ENCODE measurements at places on chromosomes 3 and 15. TPM values are rescaled to one million over a fixed set of nuclear protein-coding genes. Genes with fewer than 3 reads are reported as not detected.

The GRM2 gene
- 0.26 TPM for total RNA-seq

DNA sequence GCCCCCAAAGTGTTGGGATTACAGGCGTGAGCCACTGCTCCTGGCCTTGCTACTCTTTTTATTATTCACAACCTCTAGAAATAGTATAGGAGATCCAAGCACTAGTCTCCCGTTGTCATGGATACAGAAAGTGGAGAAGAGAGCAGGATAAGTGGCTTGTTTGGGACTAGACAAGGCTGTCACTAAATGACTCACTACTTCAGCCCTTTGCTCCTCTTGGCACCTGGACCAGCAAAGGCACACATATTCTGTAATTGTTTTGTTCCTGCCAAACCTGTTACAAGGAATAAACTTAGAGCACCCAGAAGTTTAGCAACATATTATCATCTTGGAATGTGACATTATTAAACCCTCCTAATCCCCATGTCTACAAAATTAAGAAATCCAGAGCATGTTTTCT, 427.2 kb upstream of the THBS1 start:
- DNase-seq = no peak

The KY gene
- total RNA-seq = 0.26 TPM

GRCh38 chr15:87419344-87419743, 837.2 kb downstream of the NTRK3 start:
- DNase-seq = no peak

DNA sequence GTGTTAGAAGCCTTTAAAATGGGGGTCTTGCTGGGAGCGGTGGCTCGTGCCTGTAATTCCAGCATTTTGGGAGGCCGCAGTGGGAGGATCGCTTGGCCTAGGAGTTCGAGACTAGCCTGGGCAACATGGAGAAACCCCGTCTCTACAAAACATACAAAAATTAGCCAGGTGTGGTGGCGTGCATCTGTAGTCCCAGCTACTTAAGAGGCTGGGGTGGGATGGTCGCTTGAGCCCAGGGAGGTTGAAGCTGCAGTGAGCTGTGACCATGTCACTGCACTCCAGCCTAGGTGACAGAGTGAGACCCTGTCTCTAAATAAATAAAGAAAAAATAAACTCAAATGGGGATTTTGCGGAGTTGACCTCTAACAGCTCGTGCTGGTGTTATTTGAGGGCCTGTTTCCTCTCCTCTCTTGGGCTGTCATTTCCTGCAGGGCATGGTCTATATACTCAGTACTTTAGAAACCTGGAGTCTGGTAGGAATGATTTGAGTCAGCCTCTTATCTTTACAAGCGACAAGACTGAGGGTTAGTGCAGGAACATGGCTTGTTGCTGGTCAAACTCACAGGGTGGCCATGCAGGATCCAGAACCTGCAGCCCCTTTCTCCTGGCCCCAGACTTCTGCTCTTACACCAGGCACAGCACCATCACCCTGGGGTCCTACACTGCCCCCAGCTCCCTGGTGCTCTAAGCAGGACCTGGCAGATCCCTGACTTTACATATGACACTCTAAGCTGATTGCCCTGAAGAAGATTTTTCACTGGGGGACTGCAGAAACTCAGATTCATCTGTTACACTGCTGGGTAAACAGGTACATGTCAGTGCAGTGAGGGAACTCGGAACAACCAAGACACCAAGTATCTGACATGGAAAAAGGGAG, 15.1 kb downstream of the EHD4 start:
- DNase-seq = no peak

DNA sequence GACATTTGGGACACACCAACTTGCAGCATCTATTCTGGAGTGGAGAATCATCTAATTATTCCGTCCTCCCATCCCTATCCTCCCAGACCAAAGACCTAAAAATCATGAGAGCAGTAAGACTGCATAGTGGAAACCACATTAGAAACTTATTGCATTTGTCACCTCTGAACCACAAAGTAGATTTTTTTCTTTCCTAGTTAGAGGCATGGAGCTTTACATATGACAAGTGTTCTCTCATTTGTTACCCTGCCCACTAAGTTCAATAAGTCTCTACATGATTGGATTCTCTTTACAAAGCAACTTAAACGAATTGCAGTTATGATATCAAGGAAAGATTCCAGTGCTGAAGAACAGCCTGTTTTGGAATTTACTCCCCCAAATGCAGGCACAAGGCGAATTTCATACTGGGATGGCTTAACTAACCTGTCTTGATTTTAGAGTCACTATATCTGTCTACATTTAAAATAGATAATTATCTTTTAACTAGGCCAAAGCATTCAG, 42.3 kb upstream of the LRRFIP2 start:
- DNase-seq = no peak

- no peak for DNase-seq
Measured at GRCh38 chr15:95018888-95019545, 787.7 kb downstream of the MCTP2 start.

DNA sequence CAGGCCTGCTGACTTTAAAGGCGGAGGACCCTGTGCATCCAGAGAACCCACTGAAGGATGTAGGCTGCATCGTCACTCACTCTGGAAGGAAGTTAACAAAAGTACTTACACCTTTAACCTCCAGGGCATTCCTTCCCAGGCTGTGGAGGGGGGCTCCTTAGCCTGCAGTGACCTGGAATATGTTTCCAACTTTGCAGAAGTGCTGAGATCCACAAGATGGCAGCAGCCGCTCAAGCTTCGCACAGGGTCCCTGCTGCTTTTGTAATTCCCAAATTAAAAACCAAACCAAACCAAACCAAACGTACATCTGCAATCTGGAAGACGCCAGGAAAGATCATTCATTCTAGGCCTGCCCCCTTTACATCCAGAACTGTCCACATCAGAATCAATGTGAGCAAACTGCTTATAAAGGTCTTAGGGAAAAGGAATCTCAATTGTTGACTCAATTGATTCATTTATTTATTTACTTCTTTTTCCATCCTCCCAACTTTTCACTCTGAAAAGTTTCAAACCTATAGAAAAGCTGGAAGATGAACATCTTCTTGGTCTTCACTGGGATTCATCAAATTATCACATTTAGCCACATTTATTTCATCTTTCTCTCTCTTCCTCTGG, 70.5 kb upstream of the KLHL25 start:
- peak; percentile 29 for DNase-seq

DNA sequence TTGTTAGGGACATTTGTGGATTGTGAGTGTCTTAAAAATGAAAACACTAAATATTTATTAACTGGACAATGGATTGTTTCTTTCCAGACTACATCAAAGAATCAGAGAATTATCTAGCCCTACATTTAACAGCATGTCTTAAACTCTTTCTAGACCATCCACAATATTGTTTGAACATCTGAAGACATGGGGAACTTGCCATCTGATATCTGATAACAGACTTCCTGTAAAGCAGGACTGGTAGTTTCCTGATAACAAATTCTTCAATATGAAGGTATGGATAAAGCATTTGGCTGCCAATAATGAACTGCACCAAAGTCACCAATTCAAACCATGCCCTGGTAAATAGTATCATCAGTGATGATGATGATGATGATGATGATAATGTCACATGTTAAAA, 26.2 kb upstream of the HACD2 start:
- DNase-seq = no peak

The RCN2 gene
- total RNA-seq = 22.8 TPM

The UNC13C gene
- not detected for total RNA-seq

The GCNT3 gene
- 0.66 TPM for total RNA-seq

GRCh38 chr15:47466357-47466756, 250.9 kb upstream of the SEMA6D start:
- DNase-seq = no peak

DNA sequence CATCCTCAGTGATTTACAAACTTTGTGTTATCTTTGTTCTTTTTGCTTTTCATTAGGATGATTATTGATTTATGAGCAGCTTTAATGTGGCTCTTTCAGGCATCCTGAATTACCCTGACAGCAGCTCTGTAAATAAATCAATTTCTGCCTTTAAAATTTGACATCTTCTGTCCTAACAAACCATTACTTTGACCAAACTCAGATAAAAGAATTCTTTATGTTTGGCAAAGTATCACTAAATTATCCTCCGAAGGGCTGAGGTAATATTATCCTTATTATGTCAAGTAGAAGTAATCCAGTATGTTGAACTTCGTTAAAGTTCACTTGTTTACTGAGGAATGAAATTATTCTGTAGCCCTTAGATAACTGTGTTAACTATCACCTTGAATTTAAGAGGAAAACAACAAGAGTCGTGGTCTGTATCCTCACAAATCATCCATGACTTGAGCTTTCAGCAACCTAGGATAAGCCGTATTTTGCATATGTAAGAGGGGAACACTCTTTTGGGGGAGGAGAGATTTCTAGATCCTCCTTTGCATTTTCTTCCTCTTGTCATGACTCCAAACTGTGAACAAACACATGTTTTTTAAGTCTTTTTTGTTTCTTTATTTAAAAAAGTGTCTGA, 173.2 kb upstream of the STAC start:
- DNase-seq = no peak

- DNase-seq = no peak
Measured at GRCh38 chr15:80982205-80982604, 7.4 kb downstream of the MESD start.

DNA sequence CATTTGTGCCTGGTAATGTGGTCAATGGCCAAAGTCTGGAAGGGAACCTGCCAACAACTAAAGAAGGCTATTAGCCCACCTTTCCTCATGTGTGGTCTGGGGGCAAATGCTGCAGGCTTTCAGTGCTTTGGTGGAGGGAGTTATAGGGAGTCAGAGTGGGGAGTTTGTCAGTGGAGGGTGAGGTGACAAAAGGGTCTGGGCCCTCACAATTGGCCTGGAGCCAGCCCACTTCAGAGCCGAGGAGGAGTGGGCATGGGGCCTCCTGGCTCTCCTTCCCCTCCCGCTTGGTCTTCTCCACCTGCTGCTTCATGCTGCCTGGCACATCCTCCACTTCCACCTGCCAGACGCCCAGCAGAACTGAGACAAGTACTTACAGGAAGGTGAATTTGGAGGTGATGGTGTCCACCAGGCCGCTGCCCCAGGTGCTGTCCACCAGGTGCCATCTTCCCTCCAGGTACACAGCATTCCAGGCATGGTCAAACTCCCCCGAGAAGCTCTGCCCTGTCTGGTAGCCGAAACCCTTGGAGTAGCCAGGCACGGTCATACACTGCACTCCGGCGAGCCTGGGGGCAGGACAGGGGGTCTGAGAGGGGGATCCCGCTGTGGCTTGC, 40.9 kb downstream of the KY start:
- DNase-seq = no peak

- no peak for DNase-seq
Measured at GRCh38 chr3:8143186-8143585, 358.4 kb upstream of the LMCD1 start.

The SCN11A gene
- 0.26 TPM for total RNA-seq

The ALG1L2 gene
- not detected for total RNA-seq

- DNase-seq = no peak
Measured at GRCh38 chr3:156339491-156339890, 215.4 kb downstream of the SSR3 start.

DNA sequence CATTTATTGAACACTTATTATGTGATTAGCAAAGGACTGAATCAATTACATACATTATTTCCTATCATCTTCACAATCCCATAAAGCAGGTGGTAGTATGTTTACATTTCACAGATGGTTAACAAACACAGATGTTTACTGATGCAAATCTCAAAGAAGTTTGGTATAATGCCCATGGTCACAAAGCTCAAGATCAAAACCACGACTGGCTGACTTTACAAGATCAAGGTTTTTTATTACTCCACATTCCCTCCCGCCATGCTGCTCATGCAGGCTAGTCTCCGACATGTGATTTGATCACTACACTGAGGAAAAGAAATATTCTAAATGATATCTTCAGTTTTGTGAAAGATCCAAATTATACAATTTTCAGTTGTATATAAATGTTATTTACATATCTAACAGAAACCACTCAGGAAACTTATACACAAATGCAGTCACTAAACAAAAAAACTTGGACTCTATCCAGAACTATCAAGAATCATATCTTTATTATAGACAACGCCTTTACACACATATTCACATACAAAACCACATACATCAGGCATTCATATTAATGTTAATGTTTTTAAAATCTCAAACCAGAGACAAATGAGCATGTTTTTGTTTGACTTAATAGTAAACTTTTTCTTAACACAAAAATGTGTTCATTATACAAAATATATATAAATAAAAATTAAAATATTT, 235.5 kb downstream of the SCAPER start:
- no peak for DNase-seq

GRCh38 chr15:97143592-97144376, 813.3 kb downstream of the NR2F2 start:
- DNase-seq = no peak

DNA sequence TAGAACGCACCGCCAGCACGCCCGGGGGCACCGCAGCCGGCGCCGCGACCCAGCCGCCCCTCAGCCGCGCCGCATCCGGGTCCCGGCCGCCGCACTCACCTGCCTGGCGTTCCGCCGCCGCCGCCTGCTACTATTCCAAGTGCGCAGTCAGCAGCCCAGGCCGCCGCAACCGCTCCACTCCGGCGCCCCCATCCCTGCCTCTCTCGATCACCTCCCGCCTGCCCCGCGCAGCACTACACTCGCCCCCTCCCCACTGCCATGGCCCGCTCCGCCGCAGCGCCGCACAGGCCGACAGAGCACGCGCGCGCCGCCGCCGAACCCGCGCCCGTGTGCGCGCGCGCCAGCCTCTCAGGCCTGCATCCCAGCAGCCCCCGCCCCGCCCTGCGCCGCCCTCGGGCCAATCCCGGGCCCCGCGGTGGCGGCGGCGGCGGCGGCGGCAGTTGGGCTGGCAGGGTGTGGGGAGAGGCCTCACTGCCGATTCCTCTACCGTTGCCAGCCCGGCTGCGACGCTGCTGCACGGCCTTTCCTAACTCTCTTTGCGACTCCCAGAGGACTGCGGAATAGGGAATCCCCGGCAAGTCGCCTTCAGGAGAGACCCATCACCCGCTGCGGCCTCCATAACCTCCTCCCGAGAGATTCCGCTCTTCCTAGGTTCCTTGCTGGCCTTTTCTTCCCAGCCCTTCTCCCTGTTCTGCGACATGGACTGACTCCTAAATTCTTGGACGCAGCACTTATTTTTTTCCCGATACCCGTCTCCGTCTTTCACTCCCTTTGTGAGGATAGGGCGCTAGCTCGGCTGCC, at the start of gene PIK3CB:
PIK3CB (minus strand) TSS at position 333 of the 801 bp plus-strand sequence. CDS start 75,585 bp downstream, outside the sequence.
- peak; percentile 92 for DNase-seq

GRCh38 chr3:197960694-197961581, 921 bp downstream of the LMLN start:
- DNase-seq = no peak

The CMTM8 gene
- total RNA-seq = 31.4 TPM

DNA sequence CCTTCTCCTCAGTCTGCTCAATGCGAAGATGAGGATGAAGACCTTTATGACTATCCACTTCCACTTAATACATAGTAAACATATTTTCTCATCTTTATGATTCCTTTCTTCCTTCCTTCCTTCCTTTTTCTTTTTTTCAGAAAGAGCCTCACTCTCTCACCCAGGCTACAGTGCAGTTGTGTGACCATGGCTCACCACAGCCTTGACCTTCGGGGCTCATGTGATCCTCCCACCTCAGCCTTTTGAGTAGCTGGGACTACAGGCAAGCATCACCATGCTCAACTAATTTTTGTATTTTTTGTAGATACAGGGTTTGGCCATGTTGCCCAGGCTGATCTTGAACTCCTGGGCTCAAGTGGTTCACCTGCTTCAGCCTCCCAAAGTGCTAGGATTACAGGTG, 52.0 kb upstream of the RAP2B start:
- no peak for DNase-seq

- DNase-seq = peak; percentile 35
Measured at GRCh38 chr15:28914483-28915023, 28.8 kb downstream of the APBA2 start.

The ADCY5 gene
- 18.8 TPM for total RNA-seq

- DNase-seq = no peak
Measured at GRCh38 chr3:56761887-56762651, 39.7 kb downstream of the ARHGEF3 start.

- no peak for DNase-seq
Measured at GRCh38 chr15:69880571-69881301, 217.0 kb downstream of the TLE3 start.

The CTXN2 gene
- not detected for total RNA-seq

Data from body of pancreas (tissue), 4 donors.